Left forelimb (tissue), 1 donor: ENCODE measurements at places on chromosomes 11 and 22.

GRCh38 chr11:61545921-61546320, 35.0 kb downstream of the SYT7 start:
- DNase-seq: no peak

DNA sequence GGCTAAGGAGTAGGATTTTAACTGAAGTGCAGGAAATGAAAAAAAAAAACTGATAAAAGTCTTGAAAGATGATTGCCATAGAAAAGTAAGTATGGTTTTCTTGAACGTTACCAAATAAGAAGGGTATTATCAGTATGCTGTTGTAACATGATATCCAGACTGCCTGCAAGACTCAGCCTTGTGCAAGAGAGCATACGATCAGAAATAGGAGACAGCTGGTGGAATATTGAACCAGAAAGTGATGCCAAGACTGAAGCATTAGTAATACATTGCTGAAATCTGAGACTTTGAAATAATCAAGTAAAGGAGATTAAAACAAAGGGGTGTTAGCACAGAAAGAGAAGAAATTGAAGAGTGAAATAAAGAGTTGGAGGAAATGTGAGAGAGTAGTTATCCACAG, 452.7 kb upstream of the CNTN5 start:
- no peak for DNase-seq

- DNase-seq: no peak
Observed at GRCh38 chr11:80282643-80283042, 841.8 kb upstream of the TENM4 start.

DNA sequence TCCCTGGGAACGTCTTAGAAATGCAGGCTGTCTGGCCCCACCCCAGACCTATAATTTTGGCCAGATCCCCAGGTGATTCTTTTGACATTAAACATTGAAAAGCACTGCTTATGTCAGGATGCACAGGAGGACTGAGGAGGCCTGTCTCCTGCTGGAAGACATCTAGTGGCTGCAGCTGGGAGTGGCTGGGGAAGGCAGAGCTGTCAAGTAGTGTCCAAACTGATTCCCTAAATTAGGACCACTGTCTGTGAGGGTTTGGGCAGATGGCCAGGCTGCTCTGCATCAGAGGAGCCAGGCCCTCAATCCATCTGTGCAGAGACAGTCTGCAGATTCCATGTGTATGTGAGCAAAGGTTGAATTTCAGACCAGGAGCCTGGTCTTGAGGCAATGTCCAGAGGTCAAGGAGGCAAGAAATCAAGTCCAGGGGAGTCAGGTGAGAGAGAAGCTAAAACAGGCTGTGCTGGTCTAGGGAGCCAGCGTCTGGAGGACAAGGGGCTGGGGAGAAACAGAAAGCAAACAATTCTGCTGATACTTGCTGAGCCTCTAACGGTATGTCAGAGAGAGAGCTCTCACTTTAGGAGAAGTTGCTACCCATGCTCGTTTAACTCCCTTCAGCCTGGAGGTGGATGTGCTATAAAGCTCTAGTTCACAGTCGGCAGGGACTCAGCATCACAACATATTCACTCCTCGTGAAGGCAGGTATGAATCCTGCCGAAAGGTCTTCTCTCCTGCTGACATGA, 15.3 kb upstream of the SYTL2 start:
- no peak for DNase-seq

DNA sequence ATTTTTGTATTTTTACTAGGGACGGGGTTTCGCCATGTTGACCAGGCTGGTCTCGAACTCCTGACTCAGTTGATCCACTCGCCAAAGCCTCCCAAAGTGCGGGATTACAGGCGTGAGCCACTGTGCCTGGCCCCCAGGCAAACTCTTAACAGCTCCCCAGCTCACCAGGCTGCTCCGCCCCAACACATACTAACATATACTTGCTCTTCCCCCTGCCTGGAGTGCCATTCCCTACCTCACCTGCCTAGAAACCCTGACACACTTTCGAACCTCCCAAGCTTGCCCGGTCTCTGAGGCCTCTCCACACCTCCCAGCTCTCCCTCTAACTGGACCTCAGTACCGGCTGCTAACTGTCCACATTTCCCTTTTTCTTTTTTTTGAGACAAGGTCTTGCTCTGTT, 8.5 kb downstream of the MAP4K2 start:
- no peak for DNase-seq

DNA sequence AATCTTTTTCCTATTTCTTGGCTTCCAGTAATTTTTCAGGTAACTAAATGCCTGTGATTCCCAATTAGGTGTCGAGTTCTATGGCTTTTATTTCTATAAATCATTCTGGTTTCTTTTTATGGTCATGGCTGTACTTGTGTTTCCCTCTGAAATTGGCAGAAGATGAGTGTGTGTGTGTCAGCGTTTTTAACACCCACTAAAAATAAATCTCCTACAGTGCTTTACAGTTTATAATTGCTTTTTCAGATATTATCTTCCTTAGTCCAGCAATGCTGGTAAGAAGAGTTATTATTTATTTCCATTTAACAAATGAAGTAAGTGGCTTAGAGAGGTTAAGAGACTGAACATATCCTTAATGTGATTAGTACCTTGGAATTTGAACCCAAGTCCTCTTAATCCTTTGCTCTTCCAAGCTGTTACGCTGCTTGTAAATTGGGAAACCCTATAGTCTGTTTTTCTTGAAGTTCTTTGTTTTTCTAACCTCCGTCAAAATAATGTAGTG, 125.2 kb downstream of the TEAD1 start:
- no peak for DNase-seq

GRCh38 chr11:101521821-101522220, 62.0 kb downstream of the TRPC6 start:
- DNase-seq: no peak

DNA sequence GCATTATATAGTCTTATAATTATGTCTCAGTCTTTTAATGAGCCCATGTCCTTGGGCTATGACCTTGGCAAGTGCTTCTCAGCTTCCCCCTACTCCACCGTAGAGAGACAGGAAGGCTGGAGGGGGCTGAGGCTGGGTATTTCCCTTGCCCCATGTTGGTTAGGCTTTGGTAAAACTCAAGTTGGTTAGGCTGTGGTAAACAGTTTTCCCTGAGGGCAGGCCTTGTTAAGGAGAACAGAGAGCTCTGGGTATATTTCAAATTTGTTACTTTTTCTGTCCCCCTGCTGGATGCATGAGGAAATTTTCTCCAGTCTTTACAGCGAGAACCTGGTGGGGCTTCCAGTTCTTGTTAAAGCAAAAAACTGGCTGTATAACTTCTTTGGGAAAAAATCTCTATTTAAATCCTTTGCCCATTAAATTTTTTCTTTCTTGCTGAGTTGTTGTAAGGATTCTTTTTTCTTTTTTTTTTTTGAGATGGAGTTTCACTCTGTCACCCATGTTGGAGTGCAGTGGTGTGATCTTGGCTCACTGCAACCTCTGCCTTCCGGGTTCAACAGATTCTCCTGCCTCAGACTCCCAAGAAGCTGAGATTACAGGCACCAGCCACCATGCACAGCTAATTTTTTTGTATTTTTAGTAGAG, 12.2 kb upstream of the DCHS1 start:
- DNase-seq: no peak

DNA sequence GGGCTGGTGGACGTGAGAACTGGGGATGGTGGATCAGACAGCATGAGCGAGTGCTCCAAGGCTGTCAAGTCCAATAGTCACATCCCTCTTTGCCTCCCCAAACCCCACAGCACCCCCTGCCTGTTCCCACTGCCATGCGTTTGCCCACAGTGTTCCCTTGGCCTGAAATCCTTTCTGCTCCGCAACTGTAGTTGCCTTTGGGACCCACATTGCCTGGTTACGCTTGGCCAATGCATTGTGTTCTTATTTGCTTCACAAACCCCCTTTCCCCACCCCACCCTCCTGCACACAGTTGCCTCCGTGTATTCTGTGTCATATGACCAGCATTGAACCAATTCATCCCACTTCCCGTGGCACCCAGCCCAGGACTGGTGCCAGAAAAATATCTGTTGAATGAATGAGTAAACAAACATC, 2.1 kb upstream of the KIAA0930 start:
- no peak for DNase-seq

DNA sequence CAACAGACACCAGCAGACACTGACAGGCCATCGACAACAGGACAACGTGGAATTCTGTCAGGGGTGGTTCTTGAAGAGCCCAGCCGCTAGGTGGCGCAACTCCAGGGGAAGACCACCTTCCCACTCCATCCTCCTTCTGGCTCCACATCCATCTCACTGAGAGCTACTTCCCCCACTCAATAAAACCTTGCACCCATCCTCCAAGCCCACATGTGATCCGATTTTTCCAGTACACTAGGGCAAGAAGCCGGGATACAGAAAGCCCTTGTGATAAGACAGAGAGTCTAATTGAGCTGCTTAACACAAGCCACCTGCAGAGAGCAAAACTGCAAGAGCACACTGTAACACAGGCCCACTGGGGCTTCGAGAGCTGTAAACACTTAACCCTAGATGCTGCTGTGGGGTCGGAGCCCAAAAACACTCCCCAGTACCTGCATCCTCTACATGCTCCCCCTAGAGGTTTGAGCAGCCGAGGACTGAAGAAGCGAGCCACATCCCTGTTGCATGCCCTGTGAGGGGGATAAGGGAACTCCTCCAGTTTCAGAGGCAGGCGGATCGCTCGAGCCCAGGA, 11.5 kb upstream of the RAB39A start:
- no peak for DNase-seq

GRCh38 chr11:132186699-132187098, 816.3 kb downstream of the NTM start:
- DNase-seq: no peak

DNA sequence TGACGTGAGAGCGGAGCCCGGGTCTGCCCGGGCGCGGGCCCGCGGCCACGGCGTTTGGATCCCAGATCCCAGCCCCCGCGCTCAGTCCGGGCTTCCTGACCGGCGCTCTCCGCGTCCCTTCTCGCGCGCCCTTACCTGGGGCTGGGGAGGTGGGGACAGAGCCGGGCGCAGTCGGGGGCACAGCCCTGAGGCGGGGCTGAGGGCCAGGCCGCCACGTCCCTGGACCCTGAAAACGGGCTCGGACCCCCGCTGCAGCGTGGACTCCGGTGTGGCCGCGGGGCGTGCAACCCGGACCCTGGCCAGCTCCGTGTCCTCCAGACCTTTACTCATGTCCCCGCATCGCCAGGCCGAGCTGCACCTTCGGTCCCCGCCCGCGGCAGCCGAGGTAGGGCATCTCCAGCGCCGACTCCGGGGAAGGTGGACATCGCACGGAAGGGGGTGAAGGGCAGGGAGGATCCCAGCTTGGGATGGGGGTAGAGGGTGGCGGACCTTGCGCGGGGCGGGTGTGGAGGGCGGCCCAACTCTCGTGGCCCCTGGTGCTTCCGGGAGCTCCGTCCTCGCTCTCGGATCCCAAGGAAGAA, 9.9 kb upstream of the AIFM3 start:
- peak; percentile 66 for DNase-seq

DNA sequence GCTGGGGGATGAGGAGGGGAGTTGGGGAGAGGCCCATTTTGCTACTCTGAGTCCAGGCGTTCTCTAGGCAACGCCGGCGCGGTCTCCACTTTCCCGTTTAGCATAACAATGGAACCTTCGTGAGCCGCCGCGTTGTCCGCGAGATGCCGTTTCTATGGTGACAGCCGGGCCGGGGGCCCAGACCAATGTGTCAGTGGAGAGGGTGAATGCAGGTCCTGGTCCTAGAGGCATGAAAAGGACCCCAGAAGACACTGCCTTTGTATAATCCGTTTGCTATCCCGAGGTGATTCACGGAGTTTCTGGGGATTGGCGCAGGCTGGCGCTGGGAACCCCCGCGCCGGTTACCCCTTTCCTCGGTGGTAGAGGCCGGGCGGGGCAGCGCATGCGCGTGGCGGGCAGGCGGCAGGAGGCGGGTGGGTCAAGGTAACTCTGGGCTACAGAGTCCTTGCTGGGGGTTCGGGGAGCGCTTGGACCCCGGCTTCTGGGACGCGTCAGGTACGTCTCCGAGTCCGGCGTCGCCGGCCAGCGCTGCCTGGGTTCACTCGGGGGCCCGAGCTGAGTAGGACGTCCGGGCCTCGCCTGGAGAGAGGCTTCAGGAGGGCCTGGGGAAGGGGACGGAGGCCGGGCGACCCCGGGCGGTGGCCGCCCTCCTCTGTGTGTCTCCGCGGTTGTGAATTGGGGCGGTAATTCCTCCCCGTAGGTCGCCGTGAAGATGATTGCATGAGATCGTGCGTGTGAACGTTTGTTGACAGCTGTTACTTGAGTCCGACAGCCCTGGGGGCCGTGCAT, at the start of the genes CBY1 and FAM227A:
TSS of gene CBY1 (plus strand) at position 383 of the 789 bp plus-strand sequence. CDS start 11,417 bp downstream, outside the sequence.
TSS of gene FAM227A (minus strand) at position 137 of the 789 bp plus-strand sequence. CDS start 6,224 bp downstream, outside the sequence.
- DNase-seq: peak; percentile 94

GRCh38 chr11:81869351-81870065, 864.2 kb downstream of the FAM181B start:
- DNase-seq: no peak

GRCh38 chr22:36541831-36542411, 13.0 kb upstream of the EIF3D start:
- DNase-seq: no peak

- DNase-seq: peak; percentile 63
Observed at GRCh38 chr22:46726066-46726985, 11.7 kb downstream of the CERK start.

- no peak for DNase-seq
Observed at GRCh38 chr22:39917197-39917643, 16.3 kb downstream of the GRAP2 start.

DNA sequence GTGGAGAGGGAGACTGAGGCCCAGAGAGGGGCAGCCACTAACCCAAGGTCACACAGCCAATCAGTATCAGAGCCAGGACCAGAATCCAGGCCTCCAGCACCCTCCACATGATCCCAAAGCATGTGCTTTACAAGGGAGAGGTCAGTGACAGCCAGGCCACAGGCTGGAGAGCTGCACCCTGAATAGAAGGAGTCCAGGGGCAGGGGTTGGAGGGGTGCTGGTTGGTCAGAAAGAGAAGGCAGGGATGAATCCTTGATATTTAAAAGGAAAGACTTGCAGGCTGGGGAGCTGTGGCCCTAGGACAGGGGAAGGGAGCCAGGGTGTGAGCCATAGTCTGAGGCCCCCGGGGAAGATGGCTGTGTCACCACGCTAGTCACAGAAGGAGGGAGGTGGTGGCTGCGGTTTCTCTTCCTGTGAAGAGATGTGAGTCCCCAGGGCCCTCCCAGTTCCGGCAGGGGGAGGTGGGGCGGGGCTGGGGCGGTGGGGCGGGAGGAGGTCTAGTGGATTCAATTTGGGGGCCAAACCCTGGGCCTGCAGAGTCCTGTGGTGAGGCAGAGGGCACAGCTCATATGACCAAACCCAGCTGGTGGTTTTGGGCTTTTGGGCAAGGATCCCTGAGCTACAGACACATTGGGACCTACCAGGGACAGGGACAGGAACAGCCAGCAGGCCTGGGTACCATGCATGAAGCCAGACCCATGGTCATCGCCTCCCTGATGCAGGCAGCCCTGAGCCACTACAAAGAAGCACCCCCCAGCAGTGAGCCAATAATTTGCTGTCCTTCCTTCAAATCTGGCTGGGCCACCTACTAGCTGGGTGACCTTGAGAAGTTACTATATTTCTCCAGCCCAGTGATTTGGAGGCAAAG, 14.0 kb downstream of the RAC2 start:
- DNase-seq: no peak

DNA sequence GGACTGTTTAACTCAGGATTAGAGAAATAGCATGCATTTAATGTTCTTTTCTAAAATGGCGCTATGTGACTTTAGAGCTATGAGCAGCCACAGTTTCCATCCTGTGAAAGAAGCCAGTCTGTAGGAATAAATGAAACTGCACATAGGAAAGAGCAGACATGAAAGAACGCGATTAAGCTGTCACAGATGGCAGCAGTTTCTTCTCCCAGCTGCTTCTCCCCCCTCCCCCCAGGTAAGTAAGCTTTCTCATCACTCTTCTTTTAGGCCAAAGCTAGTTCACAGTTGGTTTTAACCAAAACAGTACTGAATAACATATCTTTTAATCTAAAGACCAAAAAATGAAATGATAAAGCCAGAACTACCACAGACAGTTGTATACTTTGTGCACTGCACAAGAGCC, 266.4 kb downstream of the KCNA4 start:
- DNase-seq: no peak

- DNase-seq: no peak
Observed at GRCh38 chr11:132154781-132155180, 784.4 kb downstream of the NTM start.
